ENCODE measurements at places on chromosomes 3 and 15.

DNA sequence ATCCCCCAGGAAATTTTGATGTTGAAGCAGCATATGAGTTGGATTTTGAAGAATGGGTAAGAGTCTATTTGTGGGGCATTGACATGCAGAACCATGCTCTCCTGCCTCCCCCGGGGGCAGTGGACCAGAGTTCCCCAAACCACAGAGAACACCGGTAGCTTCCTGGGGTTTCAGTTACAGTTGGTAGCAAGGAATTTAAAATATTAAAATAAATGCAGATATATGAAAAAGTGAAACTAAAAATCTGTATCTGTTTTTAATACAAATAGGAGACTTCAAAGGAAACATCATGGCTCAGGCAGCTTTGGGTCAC lies 37.4 kb downstream of the SLC9A9 start:
- DNase-seq = no peak

GRCh38 chr15:77181305-77182074 lies 110.6 kb upstream of the TSPAN3 start:
- no peak for DNase-seq

DNA sequence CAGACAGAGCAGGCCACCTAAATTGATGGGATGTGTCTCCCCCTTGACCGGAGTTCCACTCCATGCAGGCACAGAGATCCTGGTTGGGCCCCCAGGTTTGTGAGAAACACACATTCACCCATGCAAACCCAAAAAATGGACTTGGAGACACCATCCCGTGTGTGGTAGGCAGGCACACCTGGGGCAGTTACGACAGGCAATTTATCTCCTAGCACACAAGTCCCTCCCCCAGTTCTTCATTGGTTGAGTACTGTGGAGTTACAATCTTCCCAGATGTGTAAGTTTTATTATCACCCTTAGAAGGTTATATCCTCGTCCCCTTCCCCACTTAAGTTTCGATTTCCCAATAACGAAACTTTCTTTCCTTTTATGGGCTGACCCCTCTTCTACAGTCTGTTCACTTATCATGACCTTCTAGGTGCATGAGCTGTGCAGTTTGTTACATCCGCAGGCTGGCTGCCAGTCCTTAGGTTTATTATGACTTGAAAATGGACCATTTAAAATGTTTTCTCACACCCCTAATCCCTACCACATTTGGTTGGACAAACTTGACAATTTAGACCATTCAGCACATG lies 27.3 kb downstream of the ARL8B start:
- DNase-seq = no peak

GRCh38 chr3:76669322-76669721 lies 370.6 kb upstream of the ROBO2 start:
- DNase-seq = no peak

DNA sequence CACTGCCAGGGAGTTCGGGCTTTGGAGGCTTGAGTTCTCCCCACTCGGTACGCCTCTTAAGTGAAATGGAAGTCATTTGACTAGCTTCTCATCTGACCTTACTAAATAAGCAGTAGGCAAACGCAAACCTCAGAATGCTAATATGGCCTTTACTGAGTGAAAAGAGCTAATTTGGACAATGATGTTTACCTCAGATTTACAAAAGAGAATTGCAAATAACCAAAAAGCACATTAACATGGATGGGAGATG lies 1.6 kb upstream of the RNU6-1 start:
- DNase-seq = no peak
